ENCODE measurements at places on chromosomes 3 and 15.

DNA sequence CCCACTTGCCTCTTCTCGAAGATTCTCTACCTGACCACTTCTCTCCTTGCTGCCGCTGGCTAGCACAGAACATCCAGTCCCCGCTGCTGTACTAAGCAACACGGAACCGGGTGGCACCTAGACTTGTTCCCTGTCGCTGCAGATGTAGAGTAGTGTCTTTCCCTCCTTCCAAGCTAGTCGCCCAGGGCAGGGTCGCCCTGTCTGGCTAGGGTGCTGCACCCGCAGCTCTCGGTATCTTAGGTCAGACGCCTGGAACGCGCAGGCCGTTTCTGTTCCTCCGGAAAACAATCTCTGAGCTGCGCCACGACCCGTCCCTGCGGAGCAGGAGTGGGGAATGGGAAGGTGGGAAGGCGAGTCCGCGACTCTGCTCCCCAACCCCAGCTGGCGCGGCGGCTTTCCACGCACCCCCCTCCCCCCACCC lies 758 bp upstream of the SNX33 start:
- no peak for DNase-seq

DNA sequence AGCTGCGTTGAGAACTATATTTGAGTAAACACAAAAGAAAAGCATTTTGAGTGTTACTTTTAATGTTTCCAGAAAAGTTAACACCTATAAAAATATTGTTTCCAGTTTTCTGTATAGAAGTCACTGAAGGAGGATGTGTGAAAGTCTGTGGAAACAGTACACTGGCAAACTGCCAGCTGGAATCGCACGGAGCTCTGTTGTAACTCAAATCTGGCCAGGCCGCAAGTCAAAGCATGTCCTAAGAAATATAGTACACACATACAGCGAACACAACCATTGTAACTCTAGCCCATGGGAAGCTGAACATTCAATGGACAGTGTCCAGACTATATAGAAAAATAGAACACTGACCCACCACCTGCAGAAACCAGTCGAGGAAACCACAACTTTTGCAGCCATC lies 657.2 kb downstream of the FHIT start:
- no peak for DNase-seq

GRCh38 chr3:170816841-170817240 lies 53.2 kb downstream of the RPL22L1 start:
- no peak for DNase-seq

DNA sequence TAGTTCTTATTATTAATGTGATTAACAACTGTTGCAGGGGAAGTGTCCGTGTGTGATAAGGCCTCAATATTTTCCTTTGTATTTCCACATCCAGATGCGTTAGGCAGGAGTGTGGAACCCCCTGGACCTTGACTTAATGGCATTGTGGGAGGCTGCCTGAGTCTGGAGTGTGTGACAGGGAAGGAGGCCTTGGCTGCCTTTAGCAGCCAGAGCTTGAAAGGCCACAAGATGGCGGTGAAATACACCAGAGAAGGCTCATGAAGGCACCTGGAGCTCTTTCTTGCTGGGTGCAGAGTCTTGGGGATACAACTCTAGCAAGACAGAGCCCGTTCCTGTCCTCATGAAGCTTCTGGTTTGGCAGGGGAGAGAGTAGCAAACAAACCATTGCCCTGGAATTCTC lies 36.9 kb downstream of the POLR2M start:
- no peak for DNase-seq

DNA sequence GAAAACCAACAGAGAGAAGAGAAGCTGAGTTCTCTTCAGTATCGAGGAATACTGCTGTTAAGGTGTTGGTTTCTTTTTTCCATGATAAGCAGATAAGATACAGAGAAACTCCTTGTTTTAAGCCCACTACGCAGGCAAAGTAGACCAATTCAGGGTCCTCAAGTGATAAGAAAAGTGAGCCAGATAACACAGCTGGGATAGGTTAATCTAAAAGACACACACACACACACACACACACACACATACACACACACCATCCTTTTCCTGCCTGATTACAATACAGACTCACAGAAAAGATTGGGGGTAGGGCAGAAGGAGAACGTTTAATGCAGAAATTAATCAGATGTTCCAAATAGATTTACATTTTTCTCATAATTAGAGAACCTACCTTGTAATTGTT lies 6.5 kb upstream of the PHLDB2 start:
- no peak for DNase-seq

- no peak for DNase-seq
Observed at GRCh38 chr3:58417075-58417474, 16.6 kb downstream of the PDHB start.

GRCh38 chr3:171401432-171401831 lies 58.8 kb downstream of the TNIK start:
- no peak for DNase-seq

GRCh38 chr3:190588570-190588969 lies 74.7 kb downstream of the IL1RAP start:
- no peak for DNase-seq

DNA sequence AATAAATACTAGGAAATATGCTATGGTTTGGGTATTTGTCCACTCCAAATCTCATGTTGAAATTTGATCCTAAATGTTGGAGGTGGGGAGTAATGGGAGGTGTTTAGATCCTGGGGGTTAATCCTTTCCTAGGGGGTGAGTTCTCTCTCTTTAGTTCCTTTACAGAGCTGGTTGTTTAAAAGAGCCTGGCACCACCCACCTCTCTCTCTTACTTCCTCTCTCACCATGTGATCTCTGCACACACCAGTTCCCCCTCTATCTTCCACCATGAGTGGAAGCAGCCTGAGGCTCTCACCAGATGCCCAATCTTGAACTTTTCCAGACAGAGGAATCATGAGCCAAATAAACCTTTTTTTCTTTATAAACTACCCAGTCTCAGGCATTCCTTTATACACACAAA lies 10.5 kb downstream of the SLC24A5 start:
- no peak for DNase-seq

GRCh38 chr3:31861826-31862225 lies 119.2 kb downstream of the OSBPL10 start:
- no peak for DNase-seq

DNA sequence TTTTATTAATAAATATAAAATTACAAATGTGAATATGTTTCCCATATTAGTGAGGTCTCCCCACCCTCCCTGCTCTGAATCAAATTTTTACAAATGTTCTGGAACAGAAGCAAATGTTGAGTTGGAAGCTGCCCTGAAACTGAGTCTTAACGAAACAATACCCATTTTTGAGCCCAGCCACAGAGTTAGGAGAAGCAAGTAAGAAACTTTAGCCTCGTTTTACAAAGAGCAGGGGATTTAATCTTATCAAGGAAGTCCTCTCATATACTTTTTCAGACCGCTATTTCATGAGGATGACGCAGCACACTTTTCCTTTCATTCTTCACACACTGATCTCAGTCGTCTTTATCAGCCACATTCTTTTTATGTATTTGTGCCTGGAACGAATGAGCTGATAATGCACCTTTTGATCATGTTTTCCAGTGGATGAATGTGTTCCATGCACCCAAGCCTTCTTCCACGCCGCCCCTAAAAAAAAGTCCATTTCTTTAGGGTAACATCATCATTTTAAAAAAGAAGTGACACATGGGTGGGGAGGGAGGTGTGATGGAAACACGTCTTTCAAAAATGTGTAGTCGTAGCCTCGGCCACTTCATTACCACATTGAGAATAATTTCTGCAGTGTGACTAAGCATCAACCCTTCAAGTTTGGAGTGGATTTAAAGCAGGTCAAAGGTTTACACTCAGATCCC lies 48.1 kb downstream of the SETMAR start:
- DNase-seq: no peak

DNA sequence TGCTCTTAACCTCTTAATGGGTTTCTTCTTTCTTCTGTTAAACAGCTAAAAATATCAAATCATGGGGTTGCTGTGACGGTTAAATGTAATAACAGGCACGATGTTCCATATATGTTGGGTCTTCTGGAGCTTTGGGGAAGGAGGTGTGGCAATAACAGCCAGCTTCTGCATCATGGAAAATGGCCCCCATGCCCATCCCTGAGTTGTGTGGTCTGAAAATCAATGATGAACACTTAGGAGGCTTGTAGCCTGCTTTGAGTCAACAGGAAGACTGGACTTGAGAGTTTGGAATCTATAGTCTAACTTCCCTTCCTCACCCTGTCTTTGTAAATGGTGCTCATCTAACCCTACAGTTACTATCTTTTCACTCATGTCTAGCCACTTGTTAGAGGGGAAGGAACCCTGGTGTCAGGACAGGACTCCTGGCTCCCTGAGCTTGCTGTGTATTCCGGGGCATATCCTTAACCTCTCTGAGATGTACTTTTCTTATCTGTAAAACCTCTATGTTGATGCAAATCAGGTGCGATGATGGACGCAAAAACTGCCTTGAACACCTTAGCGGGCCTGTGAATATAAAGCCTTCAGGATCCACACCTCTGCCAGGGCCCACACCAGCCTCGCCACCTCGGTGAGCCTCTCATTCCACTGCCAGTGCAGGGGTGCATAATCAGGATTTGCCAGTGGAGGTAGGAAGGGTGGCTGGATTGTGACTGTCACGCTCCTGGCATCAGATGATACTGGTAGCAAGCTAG lies 27.5 kb downstream of the SMAD3 start:
- DNase-seq: no peak

DNA sequence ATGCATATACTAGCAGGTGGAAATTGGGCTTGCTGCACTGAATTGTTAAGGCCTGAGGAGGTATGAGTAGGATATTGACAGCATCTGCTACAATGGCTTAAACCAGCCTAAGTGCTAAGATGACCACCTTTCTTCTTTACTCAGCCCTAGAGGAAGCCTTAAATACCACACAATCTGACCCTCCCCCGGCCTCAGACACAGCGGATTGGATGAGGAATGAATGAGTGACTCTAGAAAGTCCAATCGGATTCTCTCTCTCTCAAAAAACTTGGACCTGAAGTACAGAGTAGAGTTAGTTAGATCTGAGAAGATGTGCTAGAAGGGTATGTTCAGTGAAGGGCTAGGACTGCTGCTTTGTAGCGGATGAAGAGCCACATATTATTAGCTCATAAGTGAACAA lies 39.9 kb upstream of the C3orf49 start:
- no peak for DNase-seq

DNA sequence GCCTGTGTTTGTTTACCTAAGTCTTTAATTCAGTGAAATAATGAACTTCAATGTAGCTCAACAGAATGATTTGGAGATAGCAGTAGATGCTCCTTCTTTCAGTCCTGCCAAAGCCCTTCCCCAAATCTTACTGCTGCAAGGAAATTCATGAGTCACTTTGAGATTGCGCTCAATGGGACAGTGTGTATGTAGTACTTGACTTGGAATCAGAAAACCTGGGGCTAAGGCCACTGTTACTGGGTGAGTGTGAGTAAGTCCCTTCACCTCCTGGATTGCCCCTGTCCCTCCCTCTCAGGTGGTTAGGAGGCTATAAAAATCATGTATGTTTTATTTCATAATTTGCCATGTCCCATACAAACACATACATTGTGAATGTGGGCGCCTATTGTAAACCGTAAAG lies 29.9 kb downstream of the ATP13A5 start:
- no peak for DNase-seq

- DNase-seq: no peak
Observed at GRCh38 chr3:14631101-14631497, 20.5 kb upstream of the CCDC174 start.

DNA sequence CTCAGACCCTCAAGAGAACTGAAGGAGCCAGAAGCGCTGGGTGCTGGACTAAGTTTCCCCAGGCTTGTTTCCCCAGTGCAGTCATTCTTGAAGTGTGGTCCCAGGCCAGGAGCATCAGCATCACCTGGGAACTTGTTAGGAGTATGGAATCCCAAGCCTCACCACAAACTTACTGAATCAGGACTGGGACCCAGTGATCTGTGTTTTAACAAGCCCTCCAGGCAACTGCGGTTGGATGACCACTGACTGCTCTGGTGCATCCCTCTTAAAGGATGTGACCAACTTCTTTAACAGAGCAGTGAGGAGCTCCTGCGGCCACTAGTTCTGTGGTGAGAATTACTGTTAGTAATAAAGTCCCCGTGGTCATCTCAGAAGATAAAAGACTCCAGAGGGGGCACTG lies 62.4 kb upstream of the DAZL start:
- no peak for DNase-seq

DNA sequence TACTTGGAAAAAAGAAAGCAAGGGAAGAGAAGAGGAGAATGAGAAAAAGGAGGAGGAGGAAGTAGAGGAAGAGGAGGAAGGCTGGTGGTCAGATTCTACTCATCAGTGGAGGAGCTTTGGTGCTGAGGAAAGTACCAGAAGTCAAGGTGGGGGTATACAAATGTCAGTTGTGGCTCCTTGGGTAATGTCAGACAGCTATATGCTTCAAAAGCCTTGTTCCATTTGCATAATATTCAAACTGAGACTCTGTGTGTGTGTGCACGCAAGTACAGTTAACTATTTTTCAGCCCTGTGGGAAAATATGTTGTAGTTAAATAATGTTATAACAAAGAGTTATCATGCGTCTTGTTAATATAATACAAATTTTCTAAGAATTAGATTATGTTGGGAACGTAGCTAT lies 609.7 kb downstream of the PDCD6IP start:
- DNase-seq: no peak

- DNase-seq: no peak
Observed at GRCh38 chr3:184531626-184532280, 29.8 kb upstream of the EPHB3 start.

DNA sequence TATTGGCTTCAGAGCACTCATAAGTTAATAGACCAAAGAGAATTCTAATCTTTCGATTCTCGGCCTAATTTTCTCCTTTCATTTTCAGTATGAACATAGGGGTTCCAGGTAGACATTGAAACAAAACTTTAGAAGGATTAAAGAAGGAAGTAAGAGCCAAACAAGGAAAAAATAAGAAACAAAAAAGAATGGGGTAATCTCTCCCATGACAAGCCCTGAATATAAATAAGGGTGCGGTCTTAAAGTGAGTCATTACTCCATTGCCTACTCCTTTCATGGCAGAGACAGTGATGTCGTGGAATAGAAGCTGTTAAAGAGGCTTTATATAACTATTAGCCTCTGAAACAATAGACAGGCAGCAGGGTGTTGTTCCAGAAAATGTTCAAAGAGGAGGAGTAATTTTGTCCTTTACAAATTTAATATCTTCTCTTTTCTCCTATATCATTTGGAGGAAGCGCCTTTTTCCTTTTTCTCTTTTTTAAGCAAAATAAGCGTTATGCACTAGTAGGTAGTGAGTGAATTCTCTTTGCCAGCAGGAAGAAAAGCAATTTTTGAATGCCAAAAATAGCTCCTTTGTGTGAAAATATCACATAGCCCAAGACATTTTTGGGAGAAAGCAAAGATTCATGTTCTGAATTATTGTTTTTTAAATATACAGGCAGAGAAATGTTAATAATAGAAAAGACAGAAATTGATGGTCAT lies 607.9 kb upstream of the KCNMB2 start:
- DNase-seq: no peak

All from stimulated activated CD4-positive, alpha-beta T cell treated with anti-CD3 and anti-CD28 coated beads, TNF-alpha, amount 100 ng/mL, for 1 hour (primary cell).